ENCODE measurements at places on chromosomes 6 and 20.

- DNase-seq: no peak
Measured at GRCh38 chr6:18279422-18279821, 15.1 kb upstream of the DEK start.

- DNase-seq: no peak
Measured at GRCh38 chr6:149483334-149483725, 1.5 kb downstream of the ZC3H12D start.

- no peak for DNase-seq
Measured at GRCh38 chr6:73984571-73985210, 288.7 kb downstream of the CD109 start.

DNA sequence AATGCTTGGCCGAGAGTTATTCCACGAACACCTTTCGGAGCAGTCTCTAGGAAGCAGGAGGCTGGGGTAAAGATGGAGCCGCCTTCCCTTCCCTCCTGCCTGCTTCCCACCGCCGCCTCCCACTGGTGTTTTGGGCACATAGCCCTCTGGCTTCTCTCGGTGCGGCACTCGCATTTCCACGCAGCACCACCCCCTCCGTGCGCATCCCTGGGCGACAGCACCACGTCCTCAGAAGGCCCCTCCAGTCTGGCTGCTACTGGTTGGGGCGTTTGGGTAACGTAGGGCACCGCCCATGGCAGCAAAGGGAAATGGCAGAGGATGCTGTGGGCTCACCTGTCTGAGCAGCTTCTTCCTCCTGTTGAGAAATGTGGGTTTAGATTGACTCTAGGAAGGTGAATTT, 2.4 kb downstream of the COL20A1 start:
- DNase-seq: no peak

- DNase-seq: no peak
Measured at GRCh38 chr6:4567141-4567540, 209.1 kb upstream of the CDYL start.

DNA sequence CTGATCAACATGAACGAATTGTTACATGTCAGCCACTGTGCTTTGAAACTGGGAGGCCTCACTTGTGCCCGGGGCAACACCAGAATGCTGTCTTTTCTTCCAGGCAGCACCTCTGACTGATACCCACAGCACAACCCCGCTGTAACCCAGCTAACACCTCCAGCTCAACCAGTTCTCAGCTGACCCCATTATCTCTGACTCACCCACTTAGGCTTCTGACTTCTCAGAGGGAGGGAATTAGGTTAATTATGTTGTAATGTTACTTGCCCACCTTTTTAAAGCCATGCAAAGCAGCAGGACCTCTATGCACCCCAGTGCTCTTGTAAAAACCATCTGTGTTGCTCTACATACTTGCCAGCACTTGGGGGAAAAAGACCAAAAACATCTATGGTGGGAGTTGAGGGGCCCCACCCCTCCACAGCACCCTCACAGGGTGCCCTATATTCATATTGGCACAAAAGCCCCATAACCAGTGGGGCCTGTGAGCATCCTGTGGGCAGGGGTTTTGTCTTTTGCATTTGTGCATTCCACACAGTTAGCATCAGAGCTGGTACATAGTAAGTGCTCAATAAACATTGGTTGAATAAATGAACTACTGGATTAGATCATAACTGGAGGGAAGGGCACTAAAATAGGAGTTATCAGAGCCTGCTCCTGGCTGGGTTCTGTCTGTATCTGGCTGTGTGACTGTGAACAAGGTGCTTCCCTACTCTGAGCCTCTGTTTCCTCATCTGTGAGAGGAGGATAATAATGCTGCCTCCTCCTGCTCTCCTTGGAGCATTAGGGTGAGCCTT, 22.3 kb downstream of the BNIP5 start:
- DNase-seq: peak; percentile 30

DNA sequence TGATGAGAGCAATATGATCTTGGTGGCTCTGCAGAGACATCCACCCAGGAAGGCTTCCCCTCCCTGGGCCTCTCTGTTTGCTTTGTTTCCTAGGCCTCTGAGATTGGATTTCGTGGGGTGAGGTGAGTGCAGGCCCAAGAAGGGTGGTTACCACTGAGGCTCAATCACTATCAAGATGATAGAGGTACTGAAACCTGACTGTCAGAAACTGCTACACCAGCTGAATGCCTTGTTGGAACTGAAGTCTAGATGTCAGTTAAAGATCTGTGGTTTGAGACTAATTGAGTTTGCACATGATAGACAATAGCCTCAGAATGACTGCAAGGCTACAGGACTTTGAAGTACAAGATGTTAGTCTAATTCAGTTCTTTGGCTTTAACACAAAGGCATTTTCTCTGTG, 15.2 kb downstream of the VNN1 start:
- no peak for DNase-seq

GRCh38 chr6:27139756-27140579, 107.5 kb upstream of the PRSS16 start:
- peak; percentile 30 for DNase-seq

- no peak for DNase-seq
Measured at GRCh38 chr6:135693811-135694370, 157.6 kb upstream of the PDE7B start.

- no peak for DNase-seq
Measured at GRCh38 chr6:33168639-33169038, 23.6 kb downstream of the COL11A2 start.

- DNase-seq: no peak
Measured at GRCh38 chr6:49841424-49841823, 24.9 kb downstream of the CRISP1 start.

DNA sequence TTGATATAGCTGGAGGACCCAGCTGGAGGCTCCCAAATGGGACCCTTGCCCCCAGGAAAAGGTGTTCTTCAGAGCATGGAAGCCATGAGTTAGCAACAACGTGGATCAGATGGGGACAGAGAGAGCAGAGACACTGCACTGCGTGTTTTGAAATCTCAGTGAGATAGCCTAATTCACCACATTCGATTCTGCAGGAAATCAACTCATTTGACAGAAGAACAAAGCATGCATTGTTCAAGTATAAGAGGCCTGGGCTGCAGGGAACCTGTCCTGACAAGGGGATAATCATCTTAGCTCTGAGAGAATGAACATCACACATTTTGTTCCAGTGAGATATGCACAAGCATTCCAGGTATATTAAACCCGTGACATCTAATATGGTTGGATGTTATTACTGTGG, 450.2 kb downstream of the CDH26 start:
- DNase-seq: no peak

DNA sequence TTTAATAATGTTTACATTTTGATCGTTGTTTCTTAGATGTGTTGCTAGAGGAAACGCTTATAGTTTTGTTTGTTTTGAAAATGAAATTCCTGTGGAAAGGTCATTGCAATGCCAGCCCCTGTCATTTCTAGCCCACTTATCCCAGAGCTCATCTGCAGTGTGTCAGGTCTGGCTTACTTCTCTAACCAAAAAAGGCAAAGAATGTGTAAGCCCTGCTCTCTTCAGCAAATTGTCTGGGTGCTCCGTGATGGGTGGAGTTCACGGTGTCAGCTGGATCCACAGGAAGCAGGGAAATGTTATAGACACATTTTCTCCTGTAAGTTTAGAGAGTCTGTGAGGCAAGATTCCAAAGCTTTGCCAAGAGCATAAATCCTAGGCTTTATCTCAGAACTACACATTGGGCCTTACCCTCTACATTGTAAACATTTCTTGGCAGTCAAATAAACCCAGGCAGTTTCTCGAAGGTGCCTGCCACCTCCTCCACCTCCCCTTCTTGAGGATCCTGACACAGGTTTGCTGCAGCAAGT, 50.9 kb downstream of the RPRD1B start:
- peak; percentile 80 for DNase-seq

- no peak for DNase-seq
Measured at GRCh38 chr20:40942775-40943174, 85.8 kb upstream of the TOP1 start.

- DNase-seq: no peak
Measured at GRCh38 chr6:71262914-71263313, 25.7 kb upstream of the OGFRL1 start.

DNA sequence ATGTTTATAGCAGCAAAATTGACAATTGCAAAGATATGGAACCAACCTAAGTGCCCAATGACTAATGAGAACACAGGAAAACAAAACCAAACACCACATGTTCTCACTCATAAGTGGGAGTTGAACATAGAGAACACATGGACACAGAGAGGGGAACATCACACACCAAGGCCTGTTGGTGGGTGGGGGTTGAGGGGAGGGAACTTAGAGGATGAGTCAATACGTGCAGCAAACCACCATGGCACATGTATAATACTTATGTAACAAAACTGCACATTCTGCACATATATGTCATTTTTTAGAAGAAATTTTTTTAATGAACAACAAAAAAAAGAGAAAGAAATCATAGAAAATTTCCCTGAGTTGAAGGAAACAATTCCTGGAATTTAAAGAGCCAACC, 3.9 kb downstream of the EPM2A start:
- peak; percentile 39 for DNase-seq

- no peak for DNase-seq
Measured at GRCh38 chr6:14313248-14313647, 195.7 kb downstream of the CD83 start.

DNA sequence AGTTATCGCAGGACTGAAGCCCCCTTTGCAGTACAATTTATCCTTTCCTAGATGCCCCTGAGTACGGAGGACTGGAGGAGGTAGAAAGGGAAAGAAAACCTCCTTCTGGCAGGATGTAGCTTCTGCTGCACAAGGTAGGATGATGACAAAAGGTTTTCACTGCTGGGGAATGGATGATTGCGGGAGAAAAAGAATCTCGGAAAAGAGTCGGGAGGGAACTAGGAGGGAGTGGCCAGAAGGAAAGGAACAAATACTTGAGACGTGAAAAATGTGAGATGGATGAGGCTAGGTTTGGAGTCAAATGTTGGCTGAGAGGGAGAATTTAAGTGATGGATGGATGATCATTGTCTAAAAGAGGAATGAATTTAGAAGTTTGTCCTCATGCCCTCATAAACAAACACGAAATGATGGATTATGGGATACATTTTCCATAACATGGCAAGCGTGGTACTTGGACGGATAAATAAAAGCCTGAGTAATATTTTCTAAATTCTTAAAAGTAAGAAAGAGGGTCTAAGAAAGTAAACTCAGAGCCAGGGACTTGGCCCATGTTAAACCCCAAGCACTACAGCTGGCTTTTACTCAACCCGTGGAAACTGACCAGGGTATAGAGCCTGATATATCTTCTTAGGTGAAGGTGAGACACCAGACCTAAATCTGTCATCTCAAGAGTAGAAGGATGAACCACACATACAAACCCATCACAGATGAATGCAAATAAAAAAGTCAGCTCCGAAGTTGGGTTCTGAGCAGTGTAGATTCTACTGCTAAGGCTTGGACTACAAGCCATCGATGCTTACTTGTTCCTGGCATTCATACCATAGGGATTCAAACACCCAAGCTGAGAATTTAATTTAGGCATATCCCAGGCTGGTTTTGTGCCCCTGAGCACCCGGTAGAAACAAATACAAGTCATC, 72.4 kb downstream of the HFE start:
- DNase-seq: peak; percentile 6

GRCh38 chr6:56649053-56649769, 6.5 kb upstream of the DST start:
- peak; percentile 36 for DNase-seq

DNA sequence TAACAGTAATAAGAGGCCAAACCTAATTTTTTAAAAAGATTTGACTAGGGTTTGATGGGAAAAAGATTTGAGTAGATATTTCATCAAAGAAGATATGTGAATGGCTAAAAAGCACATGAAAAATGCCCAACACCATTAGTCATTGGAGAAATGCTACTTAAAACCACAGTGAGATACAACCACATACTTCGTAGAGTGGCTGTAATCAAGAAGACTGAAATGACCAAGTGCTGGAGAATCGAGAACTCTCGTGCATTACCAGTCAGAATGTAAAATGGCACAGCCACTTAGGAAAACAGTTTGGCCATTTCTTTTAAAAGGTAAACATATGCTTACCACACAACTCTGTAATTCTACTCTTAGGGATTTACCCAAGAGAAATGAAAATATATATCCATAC, 175.5 kb downstream of the EYA2 start:
- peak; percentile 24 for DNase-seq

- peak; percentile 56 for DNase-seq
Measured at GRCh38 chr6:6003621-6004366, 2.9 kb downstream of the NRN1 start.

DNA sequence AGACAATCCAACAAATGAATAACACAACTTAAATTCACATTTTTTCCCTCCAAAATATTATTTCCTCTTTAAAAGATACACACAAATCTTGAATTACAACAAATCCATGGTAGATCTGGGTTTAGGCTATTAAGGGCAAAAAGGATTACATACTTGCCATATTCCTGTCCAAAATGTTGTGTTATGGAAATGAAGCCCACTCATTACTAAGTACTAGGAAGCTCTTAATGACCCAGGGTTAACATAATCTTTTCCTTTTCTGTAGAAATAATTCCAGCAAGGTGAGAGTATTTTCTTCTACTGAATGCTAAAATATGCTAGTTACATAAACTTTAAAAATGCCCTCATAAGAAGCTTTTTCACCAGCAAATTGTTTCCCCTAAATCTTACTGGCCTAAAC, 1.6 kb downstream of the SHPRH start:
- no peak for DNase-seq
